Substantia nigra (tissue), 51 donors: ENCODE measurements at places on chromosomes 2 and 18.

DNA sequence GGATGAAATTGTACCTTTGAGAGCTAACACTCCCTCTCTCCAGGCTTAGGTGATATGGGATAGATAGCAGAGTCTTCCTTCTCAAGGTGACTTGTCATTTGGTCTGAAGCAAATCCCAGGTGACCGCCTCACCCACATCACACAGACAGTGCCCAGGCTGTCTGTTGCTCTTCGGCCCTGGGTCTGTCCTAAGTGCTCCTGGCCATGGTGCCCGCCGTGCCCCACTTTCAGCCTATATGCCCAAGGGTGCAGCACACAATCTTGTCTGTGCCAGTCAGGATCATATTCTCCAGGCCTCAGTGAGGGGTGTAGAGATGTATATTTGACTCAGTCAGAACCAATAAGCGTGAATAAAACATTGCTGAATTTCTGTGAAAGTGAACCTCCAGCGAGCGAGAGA lies 326.8 kb downstream of the DYSF start:
- no peak for DNase-seq

- DNase-seq, result no peak
Measured at GRCh38 chr2:240816584-240817495, 3.2 kb downstream of the KIF1A start.

- DNase-seq, result no peak
Measured at GRCh38 chr2:24971286-24971535, 544 bp downstream of the DNAJC27 start.

- no peak for DNase-seq
Measured at GRCh38 chr2:128320192-128320905, 1.7 kb upstream of the HS6ST1 start.

GRCh38 chr2:207274530-207275189 lies 108.9 kb upstream of the KLF7 start:
- no peak for DNase-seq

GRCh38 chr2:177772529-177772928 lies 300.0 kb downstream of the PDE11A start:
- no peak for DNase-seq

DNA sequence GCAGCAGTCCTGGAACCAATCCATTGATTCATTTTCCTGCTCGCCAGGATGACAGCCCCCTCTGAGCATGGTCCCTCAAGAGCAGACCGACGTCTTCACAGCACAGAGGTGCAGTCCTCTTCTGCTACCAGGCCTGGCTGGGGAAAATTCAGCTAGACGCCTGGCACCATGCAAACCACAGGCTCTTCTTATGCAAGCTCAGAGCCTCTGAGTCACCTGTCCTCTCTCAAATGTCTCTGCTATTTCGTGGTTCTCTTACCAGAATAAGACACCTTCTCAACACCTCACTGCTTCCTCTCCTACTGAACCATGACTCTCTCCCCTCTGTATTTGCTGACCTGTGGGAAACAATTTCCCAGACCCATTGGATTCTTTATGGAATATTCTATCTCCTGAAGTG lies 79.8 kb upstream of the CYRIA start:
- DNase-seq, result no peak

- DNase-seq, result no peak
Measured at GRCh38 chr18:47968006-47968676, 37.7 kb upstream of the SMAD2 start.

GRCh38 chr2:226600184-226600583 lies 199.4 kb downstream of the IRS1 start:
- no peak for DNase-seq

DNA sequence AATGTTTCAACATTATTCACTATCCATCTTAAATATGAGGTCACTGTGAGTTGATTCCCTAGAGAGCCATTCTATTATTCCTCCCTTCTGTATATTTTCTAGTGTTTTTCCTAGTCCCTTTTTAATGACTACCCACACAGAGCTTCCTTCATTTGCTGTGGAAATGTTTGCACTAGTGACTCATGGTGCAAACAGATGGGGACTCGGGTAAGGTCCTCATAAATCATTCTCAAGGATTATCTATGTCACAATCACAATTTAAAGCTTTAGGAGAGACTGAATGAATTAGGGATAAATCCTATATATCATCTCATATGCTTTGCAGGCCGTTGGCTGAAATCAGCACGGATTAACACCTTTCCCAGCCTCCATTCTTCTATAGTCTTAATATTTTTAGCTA lies 159.6 kb downstream of the DCC start:
- no peak for DNase-seq

- DNase-seq, result no peak
Measured at GRCh38 chr2:45006041-45006941, 3.0 kb downstream of the SIX2 start.

- no peak for DNase-seq
Measured at GRCh38 chr18:23981369-23981980, 33.1 kb upstream of the TTC39C start.

GRCh38 chr2:98506881-98507280 lies 62.2 kb downstream of the INPP4A start:
- no peak for DNase-seq

- DNase-seq, result no peak
Measured at GRCh38 chr2:127622561-127623387, 23.2 kb upstream of the GPR17 start.

DNA sequence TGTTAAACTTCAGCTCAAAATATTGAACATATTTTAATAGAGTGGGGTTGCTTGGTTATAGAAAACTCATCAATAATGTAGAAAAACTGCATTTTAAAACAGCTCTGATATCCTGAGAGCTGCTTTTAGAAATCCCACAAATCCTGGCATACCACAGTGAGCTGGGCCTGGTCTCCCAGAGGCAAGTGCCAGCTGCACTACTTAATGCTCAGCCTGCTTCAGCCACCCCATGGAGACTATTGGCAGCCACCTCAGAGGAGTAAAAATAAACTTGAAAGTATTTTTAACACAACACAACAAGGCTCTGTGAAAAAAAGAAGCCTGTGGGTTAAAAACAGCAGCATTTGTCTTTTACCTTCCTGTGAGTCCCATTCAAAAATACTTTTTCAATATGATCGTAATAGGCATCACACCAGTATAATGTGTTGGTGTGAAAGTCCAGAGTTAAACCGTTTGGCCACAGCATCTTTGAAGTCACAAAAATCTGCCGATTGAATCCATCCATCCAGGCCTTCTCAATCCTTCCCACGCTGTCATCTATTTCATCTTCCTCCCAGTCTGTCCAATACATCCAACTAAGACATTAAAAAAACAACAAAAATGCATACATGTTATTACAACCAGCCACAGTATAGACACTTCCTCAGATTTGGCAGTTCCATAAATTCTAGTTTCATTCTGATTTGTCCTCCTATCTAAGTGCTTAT lies 1115.3 kb downstream of the LRP1B start:
- peak; percentile 8 for DNase-seq

DNA sequence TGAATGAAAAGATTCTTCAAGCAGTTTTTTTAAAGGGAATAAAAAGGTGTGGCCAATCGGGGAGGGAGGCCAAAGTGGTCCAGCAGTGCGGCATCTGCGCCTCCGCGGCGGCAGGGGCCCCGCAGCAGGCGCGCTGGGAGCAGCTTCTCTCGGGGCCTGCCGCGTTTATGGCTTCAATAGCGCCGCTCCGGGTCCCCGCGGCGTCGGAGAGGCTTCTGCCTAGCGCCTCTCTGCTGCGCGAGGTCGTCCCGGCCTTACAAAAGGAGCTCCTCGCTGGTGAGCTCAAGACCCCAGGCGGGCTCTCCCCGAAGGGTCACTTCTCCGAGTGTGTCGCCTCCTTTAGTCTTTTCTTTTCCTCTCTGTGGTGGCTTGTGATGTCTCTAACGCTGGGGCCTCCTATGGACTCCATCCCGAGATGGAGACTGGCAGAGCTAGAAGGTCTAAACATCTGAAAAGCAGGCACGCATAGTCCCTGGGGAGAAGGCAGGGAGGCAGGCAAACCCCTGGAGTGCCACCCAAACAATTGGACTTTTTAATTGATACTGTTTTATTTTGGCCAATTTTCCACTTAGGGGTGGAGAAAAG lies 67.1 kb downstream of the SUMO1 start:
- DNase-seq, result no peak

DNA sequence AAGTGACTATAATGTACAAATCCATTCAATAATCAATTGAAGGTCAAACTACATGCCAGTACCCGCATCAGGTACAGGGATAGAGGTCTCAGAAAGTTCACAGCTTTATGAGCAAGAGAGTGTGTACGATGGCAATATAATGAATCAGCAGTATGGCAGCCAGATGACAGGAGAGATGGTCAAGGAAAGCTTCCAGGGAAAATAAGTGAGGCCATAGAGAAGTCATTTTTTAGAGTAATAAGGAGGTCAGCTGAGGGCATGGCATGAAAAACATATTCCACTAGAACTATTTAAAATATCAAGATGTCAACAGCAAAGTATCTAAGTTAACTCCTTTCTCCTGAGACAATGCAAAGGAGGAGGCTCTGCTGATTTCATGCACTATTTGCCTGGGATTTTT lies 108.0 kb downstream of the SLC8A1 start:
- DNase-seq, result no peak

DNA sequence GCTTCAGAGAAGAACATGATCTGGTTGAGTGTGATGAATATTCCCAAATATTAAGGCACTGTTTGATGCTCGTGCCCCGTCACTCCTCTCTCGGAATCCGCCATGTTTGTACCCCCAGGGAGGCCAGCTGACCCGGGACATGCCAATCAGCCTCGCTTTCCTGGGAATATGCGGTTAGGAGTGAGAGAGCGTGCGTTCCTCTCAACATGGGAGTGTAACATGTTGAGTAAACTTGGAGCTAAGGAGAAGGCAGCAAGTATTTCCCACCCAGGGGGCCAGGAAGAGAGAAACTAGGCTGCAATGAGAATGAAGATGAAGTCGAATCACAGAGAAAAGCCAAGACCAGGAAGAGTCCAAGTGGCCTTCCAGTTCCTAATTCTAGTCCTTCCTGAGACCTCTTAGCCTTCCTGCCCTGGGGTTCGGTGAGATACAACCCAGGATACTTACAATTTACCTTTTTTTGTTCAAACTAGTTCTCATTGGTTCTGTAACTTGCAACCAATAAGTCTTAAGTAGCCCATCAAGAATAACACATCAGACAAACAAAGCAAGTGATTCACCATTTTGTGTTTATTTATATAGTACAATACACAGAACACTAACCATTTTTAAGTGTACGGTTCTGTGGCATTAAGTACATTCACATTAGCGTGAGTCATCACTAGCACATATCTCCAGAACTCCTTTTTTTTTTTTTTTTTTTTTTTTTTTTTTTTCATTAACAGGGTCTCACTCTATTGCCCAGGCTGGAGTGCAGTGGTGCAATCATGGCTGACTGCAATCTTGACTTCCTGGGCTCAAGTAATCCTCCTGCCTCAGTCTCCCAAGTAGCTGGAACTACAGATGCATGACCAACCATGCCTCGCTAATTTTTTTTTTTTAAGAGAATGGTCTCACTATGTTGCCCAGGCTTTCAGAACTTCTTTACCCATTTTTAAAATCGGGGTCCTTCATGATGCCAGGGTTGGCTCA lies 36.4 kb upstream of the SLC1A4 start:
- DNase-seq, result no peak

GRCh38 chr18:74171910-74172606 lies 23.7 kb downstream of the TIMM21 start:
- DNase-seq, result no peak

DNA sequence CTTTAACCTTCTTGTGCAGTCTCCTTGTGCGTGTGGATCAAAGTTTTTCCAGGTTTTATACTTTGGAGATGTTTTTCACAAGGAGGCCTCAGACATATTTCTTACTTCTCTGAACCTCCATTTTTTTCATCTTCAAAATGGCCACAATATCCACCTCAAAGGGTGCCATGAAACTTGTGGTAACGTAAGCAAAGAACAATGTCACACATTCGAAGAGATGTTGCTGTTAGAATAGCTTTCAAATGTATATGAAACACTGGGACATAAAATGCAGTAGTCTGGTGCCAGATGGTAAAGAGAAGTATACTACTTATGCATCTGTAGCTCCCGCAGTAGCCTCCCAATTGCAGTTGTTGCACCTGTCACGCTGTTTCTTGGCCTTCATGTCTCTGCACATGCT lies 2.6 kb upstream of the KRCC1 start:
- DNase-seq, result no peak

DNA sequence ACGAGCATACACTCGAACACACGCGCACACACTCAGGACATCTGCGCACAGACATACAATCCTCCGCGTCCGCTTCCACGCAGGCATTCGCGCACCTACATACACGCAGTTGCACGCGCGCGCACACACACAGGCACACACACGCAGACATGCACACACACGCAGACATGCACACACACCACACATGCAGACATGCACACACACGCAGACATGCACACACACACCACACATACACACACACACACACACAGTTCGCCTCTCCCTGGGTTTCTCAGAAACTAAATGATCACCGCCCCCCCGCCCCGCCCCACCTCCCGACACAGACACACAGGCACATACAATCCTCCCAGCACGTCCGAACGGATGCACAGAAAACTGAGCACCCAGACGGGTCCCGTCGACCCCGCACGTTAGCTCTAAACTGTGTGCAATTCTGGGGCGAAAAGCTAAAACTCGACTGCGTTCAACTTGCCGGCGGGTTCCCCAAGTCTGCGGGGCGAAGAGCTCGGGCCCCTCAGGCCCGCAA lies 1.0 kb downstream of the EPHA4 start:
- no peak for DNase-seq

GRCh38 chr18:62574776-62575175 lies 52.0 kb downstream of the ZCCHC2 start:
- DNase-seq, result no peak

GRCh38 chr2:68594674-68595492 lies 48.5 kb upstream of the PROKR1 start:
- DNase-seq, result peak; percentile 0

- DNase-seq, result no peak
Measured at GRCh38 chr2:11768946-11769345, 22.5 kb downstream of the LPIN1 start.

DNA sequence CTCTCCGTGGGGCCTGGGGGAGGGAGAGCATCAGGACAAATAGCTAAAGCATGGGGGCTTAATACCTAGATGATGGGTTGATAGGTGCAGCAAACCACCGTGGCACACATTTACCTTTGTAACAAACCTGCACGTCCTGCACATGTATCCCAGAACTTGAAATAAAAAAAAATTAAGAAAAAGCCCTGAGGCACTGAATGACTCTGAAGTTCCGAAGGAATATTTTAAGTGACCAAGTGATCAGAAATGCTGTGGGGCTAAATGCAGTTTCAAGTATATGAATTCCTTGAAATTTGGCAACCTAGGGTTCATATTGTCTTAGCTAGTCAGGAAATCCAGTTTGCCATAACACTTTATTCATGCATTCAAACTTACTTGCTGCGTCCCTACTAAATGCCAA lies 127.5 kb downstream of the MC4R start:
- DNase-seq, result no peak

GRCh38 chr18:12658426-12659138 lies 675 bp upstream of the SPIRE1 start:
- peak; percentile 71 for DNase-seq

GRCh38 chr2:156810094-156810493 lies 373.9 kb downstream of the GPD2 start:
- no peak for DNase-seq
